ENCODE measurements at places on chromosomes 6 and 20.

DNA sequence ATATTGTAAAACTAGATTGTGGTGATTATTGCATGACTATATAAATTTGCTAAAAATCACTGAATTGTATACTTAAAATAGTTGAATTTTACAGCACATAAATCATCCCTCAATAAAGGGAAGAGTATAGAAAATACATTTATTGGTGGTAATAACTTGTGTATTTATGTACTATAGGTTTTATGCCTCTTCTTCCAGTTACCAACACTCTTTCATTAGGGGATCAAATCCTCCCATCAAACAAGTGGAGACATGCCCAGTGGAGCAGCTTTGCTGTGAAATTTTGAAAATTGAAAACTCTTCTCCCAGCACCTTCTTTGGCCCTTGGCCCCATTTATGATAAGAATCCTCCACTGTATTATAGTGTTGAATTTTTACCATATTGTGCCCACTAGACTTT, 10.1 kb upstream of the SSR1 start:
- ATAC-seq = no peak

DNA sequence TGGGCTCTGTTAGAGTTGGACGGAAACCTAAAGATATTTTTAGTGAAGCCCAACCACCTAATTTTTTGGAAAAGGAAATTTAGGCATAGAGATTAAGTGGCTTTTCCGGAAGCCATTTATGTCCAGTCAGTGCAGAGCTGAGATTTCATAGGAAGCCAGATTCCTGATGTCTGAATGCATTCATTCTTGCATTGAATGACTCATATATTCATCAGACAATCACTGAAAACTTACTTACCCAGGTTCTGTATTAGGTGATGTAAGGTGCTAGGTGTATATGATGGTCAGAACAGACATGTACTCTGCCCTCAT, 4.1 kb downstream of the SH3BGRL2 start:
- no peak for ATAC-seq

DNA sequence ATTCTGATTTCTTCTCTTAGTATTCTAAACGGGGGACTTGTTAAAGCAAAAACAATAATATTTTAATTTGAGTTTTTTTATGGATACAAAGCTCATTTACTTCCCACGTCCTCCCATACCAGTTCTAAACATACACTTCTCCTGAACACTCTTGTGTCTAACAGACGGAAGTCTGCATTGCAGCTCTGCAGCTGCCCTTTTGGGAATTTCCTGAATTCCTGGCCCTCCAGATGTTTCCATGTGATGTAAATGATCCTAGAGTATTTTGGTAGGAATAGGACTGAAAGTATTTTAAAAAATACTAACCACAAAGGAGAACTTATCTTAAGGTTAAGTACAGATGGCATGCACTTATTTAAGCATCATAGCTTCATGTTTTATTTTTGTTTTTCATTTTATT, 886.7 kb downstream of the TBC1D32 start:
- ATAC-seq = no peak

- ATAC-seq = peak; percentile 53
These were observed 4.3 kb downstream of the KCNQ5 start for GRCh38 chr6:72626126-72626525.

DNA sequence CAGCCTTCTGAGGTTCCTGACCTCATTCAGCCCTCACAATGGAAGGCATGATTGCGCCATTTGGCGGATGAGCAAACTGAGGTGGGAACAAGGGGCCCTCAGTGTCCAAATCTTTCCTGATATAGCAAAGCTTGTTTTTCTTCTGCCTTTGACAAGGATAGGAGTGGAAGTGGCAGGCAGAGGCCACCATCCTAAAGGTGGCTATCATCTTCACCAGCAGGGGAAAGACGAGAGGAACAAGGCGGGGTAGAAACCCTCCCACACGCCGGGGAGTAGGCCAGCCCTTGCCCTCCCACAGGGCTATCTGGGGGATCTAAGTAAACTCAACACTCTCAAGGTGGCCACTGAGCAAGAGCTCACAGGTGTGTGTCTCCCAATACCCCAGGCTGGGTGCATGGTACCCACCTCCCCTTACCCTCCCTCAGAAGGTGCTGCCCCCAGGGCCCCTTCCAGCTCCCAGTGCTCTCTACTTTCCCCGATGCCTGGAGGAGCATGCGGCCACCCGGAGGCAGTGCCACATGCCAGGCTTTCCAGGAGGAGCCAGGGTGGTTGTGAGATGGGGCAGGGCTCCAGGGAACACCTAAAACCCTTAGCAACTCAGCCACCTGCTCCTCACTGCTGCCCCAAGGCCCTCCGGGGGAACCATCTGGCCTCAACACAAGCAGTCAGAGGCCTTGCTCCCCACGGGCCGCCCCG, 11.2 kb downstream of the SPDEF start:
- ATAC-seq = no peak
